ENCODE measurements at places on chromosomes 5 and 9. TPM values are rescaled to one million over a fixed set of nuclear protein-coding genes. Genes with fewer than 3 reads are reported as not detected.

ADRA1B gene
- total RNA-seq: 0.37 TPM

QRFP gene
- not detected for total RNA-seq

PCDHAC1 gene
- total RNA-seq: not detected

STKLD1 gene
- total RNA-seq: under 0.01 TPM

FIBCD1 gene
- 1.8 TPM for total RNA-seq

IL31RA gene
- 0.37 TPM for total RNA-seq
